ENCODE measurements at places on chromosomes 16 and 17.

- DNase-seq = no peak
Observed at GRCh38 chr16:19607616-19608280, 52.2 kb downstream of the VPS35L start.

DNA sequence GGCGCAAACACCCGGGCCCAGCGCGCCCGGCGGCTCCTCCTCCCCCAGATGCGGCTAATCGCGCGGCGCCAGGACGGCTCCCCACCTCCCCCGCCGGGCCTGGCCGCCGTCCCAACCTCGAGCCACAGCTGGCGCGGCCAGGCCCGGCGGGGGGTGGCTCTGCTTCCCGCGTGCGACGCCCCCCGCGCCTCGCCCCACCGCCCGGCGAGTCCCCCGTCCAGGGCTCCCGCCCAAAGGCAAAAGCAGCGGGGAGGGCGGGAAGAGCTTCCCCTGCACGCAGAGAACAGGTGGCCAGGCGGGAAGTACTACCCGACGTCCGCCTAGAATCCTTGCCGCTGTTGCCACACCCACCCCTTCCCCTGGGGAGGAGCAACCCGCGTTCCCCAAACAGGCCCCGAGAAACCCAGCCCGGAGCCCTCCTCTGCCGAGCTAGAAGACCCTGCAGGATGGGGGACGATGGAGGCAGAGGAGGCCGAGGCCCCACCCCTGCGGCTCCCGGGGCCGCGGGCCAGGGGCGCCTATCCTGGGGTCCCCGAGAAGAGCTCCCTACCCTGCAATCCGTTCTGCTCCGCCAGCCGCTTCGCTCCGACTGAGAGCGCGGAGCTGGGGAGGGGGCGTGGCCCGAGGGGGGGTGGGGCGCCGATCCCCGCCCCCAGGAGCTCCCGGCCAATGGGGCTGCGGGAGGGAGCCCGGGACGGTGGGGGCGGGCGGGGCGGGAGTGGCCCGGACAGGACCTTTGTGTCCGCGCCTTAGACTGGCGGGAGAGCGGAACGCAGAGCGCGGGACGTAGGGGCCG, at the start of gene CARHSP1:
Gene CARHSP1, minus strand, starts transcription at position 591 of the 796 bp plus-strand sequence. CDS start 9,678 bp downstream, outside the sequence.
- peak; percentile 95 for DNase-seq

- DNase-seq = no peak
Observed at GRCh38 chr17:77471984-77472461, 331.3 kb downstream of the SEC14L1 start.

DNA sequence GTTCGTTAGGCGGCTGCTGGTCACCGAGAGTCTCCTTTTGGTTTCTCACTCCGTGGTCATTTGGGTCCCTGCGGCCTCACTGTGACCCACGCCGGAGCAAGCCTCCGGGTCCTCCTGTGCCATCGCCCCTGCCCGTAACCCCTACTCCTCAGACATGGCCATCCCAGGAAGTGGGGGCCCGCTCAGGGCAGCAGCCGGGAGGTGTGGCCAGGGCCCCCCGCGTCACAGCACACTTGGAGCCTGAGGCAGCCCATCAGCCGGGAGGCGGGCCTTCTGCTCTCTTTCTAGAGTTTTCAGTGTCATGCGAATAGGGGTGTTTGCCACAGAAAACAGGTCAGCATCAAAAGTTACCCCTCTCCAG, 7.9 kb upstream of the WFIKKN1 start:
- DNase-seq = no peak

DNA sequence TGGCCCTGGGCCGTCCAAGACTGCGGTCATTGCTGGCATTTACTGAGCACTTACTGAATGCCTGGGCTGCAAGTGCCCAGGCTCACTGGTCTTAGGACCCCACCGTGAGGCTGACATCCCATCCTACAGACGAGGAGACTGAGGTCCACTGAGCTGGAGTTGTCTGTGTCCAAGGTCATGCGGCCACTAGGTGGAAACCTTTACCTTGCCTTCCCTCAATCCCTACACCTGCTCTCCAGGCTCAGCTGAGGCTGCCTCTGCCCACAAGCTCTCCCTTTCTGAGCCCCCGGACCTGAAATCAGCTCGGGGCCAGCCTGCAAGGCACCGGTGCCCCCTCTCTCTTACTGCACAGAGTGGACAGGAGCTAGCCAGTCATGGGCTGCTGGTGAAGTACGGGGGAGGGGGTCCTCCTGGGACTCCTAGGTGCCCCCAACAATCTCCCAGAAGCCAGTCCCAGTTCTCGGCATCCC, 1.5 kb downstream of the CASKIN1 start:
- DNase-seq = no peak

DNA sequence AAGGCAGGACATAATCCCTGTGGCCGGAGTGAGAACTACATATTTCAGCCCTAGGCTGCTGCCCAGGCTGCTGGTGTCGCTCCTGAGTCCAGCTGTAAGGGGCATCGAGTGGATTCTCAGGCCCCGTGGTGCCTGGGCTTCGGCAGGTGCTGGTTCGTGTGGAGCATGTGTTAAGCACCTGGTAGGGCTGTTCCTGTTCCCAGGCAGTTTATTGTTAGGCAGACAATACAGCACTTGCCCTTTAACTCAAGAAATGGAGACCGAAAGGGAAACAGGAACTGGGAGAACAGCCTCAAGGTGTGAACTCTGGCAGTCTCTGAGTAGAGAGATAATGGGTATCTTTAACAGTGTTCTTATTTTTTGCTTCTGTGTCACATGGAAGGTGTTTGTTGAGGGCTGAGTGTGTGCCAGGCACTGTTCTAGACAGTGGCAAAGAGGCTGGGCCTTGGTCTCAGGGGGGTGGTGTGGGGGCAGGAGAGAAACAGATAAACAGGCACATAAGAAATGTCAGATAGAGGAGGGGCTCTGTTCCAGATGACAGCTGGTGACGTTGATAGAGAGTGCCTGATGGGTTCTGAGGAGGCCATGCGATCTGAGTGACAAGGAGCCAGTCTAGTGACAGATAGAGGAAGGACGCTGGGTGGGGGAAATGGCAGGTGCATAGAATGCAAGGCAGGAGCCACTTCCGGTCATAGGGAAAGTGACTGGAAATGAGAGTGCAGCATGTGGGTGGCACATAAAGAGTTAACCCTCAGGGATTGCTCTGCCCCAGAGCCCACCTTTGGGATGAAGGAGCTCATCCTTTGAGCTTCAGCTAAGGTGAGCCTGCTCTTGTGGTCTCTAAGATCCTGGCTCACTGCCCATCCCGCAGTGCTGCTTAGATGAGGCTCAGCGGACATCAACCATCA, 33.8 kb downstream of the EPN2 start:
- DNase-seq = peak; percentile 61

DNA sequence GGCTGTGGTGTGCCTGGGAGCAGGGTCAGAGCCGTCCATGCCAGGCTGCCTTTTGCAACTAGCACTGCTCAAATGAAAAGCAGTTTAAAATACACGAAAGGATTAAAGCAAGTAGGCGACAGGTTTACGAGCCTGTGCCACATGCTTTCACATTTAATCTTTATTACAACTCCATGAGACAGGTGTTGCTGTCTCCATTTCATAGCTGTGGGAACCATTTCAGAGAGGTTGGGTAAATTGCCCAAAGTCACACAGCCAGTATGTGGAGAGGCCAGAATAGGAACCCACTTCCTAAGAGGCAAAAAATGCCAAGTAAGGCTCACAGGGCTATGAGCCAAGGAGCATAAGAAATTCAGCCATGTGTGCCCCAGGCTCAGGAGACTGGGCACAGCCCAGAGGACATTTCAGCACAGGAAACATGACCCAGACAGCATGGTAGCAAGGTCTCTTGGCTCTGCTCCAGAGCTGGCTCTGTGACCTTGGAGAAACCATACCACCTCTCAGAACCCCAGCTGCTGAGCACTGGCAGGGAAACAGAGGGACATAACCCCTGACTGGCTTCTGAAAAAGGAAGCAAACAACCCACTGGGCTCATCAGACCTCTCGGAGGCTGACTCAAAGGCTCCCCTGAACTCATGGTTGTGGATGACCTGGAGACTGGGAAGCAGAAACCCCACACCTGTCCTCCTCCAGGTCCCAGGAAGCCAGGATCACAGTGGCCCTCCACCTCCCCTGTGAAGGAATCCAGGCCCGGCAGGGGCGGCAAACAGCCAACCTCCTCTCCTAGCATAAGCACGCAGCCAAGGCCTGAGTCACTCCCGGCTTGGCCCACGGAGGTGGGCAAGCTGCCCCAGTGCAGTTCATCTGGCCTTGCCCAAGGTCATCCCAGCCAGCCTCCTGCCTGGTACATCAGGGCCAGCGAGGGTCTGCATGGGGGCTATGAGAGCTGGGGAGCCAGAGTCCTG, 40.3 kb upstream of the MRPS23 start:
- no peak for DNase-seq

- no peak for DNase-seq
Observed at GRCh38 chr16:59543641-59544040, 809.5 kb upstream of the GOT2 start.

GRCh38 chr17:32265192-32265923, at the start of gene RHBDL3:
Gene RHBDL3 (plus strand): TSS chr17:32265832. CDS start chr17:32266190, 358 bp downstream.
- DNase-seq = no peak

- no peak for DNase-seq
Observed at GRCh38 chr16:17129971-17130370, 340.8 kb downstream of the XYLT1 start.

DNA sequence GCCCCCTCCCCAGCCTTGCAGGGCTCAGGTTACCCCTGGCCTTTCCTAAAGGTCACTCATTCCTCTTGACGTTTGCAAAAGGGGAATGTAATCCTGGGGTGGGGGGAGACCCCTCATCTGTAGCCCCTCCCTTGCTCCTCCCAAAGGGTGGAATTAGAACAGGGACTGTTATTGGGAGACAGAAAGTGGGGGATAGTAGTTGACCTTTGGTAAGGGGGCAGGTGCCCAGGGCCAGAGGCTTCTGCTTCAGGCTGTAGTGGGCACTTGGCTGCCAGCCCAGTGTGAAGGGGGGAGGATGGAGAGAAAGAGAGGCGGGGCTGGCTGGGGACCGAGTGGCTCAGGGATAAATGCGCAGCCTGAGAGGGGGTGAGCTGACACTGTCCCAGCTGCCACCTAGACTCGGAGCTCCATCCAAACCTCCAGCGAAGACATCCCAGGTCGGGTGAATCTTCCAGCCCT, at the start of gene ENO3:
Gene ENO3, plus strand, starts transcription at position 374 of the 459 bp plus-strand sequence. CDS start 711 bp downstream, outside the sequence.
- DNase-seq = no peak

DNA sequence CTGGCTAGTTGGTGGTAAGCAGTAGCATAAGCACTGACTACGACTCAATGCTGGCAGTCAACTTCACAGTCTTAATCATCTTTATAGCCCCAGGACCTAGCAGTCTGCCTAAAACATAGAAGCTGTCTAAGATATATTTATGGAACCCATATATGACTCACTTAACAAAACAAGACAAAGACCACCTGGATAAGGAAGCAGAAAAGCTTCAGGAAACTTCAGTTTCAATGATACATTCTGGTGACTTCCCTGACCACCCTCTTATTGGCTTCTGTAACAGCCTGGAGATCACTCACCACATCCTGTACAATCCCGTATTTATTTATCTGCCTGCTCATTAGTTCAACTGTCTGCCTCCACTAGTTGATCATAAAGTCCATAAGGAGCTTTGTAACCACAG, 95.5 kb downstream of the PMP22 start:
- DNase-seq = no peak

GRCh38 chr17:79632432-79632735, 21.5 kb upstream of the RBFOX3 start:
- DNase-seq = no peak

- no peak for DNase-seq
Observed at GRCh38 chr17:76414334-76415295, 30.2 kb downstream of the SPHK1 start.

- no peak for DNase-seq
Observed at GRCh38 chr17:45855691-45856336, 11.1 kb downstream of the SPPL2C start.
